Peyer's patch (tissue), 4 donors: ENCODE measurements at places on chromosomes 11 and 22.

GRCh38 chr22:26436903-26437515 is 7.9 kb downstream of the ASPHD2 start:
- no peak for DNase-seq

GRCh38 chr22:25025491-25026400 is 73.2 kb downstream of the KIAA1671 start:
- no peak for DNase-seq

DNA sequence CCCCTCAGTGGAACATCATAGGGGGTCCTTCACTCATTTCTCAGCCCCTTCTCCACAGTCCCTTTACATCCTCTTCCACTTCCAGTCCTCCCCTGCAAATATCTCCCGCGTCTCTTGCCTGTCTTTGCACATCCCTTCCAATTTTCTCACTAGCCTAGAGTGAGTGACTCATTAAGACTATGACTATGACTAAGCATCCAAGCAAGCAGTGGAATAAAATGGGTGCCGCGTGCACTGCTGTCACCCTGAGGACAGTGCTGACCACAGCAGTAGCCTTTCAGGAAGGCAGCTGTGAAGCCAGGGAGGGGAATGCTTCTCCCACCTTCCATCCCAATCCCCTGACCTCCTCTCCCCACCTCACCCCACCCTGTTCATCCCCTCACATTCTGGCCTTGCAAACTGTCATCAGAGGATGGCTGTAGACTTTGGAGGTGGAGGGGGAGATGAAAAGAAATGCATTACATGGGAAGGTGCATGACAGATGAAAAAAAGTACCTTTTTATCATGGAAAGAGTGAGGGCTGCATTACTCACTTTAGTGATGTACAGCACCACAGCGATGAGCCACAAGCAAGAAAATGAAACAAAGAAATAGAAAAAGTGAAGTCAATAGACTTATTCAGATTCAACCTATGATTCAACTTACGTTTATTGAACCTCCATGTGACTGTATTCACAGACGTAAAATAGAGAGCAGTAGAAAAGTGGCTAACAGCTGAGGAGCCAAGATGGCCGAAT is 948.2 kb downstream of the NTM start:
- DNase-seq = no peak

DNA sequence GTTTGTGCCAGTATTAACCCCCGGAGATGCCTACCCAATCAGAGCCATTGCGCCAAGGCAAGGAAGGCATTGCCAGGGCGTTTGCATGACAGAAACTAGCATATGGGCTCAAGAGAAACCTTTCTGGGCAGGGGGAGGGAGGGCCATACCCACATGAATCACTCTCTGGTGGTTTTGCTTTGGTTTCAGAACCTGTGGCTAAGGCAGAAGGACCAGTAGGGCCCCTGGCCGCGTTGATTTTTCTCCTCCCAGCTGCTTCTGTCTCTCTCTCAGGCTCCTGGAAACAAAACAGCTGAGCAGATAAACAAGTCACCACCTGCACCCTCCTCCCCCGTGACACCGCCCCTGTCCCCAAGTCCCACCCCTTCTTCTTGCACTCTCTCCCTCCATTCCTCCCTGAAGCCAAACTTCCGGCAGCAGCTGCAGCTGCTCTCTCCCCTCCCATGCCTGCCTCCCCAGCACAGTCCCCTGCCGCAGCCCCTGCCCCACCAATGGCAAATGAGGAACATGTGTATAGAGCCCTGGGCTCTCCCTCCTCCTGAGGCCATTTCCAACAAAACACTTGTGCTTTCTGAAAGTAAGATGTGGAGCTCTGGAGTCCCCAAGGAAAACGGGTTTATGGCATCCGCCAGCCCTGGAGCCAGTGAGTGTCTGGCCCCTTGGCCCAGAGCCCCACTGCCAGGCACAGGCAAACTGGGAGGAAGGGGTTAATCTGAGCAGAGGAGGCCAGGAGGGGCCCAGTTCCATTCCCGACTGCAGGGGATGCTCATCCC is 39.0 kb upstream of the ADA2 start:
- peak; percentile 90 for DNase-seq

DNA sequence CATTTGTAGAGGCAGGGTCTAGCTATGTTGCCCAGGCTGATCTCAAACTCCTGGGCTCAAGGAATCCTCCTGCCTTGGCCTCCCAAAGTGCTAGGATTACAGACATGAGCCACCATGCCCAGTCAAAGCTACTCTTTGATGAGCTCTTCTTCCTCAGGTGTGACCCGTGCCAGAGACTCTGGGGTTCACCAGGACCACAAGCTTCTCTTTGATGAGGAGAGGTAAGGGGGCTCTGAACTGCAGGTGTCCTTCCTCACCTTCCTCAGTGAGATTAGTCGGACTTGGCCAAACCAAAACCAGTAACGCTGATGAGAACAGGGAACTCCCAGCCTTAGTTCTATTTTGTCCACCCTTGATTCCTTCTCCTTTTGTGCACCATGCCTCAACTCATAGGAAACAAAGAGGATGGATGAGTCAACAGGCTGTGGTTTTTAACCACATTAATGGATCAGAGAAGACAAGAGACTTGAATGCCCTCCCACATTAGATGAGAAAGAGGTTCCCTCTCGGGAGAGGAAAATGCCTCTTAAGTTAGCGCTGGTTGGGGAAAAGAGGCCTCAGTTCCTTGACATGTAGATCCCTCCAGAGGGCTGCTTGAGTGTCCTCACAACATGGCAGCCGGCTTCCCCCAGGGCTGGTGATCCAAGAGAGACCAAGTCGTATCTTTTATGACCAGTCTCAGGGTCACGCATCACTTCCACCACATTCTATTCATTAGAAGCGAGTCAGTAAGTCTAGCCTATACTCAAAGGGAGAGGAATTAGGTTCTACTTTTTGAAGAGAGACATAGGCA is 25.7 kb upstream of the CTR9 start:
- no peak for DNase-seq

DNA sequence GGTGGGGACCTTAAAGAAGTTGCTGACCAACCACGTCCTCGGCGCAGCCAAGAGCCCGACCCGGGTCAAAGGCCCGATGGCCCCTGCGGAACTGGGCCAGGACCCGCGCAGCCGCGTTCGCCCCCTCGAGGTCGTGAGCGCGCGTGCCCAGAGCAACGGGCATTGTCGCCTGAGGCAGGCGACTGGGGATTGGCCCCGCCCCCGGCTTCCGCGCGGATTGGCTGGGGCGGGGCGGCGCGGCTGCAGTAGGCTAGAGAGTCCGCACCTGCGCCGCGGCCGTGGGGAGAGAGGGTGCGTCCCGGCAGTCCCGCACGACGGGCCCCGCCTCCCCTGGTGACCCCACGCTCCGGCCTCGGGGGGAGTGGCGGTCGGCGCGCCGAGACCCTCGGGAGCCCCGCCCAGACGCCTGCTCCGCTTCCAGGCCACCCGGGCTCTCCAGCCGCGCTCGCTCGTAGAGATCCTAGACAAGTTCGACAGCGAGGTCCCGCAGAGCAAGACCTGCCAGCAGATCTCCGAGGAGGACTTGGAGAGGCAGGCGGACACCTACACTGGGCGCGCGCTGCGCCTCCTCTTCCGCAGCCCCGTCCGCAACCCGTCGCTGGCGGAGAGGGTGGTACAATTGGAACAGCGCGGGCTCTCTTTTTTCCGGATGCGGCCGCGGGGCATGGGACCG is 8.3 kb upstream of the PPIL2 start:
- peak; percentile 89 for DNase-seq

- DNase-seq = no peak
Observed at GRCh38 chr11:67370351-67371076, 2.9 kb downstream of the CLCF1 start.

DNA sequence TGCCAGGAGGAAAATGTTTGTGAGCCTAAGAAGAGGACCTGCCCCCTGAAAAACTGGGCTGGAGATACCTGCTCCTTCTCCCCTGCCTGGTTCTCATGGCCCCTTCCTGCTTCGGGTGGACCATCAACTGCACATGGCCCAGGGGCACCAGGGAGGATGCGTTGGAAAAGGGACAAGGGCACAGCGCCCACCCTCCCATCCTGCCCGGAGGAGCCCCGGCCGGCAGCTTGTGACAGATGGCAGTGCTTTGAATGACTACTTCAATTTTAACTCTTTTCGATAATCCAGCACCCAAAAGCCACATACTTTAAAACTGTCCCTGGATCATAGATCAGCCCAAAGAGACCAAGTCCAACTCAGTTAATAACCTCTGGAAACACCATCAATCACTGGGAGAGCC is 135.8 kb upstream of the NECTIN1 start:
- DNase-seq = no peak

DNA sequence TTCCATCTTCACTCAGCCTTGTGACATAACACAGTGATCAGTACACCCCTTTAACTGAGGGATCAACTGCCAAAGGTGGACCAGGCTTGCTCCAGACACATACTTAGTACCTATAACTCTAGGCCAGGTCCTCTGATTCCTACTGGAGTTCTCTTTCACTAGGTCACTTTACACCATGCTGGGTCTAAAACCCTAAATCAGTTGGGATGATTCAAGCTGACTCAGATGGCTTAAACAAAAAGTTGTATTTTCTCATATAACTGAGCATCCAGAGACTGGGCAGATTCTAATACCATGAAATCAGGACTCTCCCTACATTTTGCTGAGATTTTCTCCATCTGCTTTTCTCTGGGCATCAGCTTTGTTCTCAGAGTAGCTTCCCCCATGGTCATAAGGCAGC is 26.0 kb upstream of the FLI1 start:
- no peak for DNase-seq

GRCh38 chr11:83363312-83363711 is 77.1 kb upstream of the CCDC90B start:
- no peak for DNase-seq

- no peak for DNase-seq
Observed at GRCh38 chr11:78643676-78644056, 69.0 kb upstream of the NARS2 start.

- DNase-seq = no peak
Observed at GRCh38 chr11:86301742-86302091, 323 bp upstream of the HIKESHI start.

GRCh38 chr11:102309621-102310541 is 7.4 kb upstream of the BIRC3 start:
- DNase-seq = no peak

GRCh38 chr22:40334060-40334459 is 12.2 kb upstream of the ADSL start:
- DNase-seq = no peak

DNA sequence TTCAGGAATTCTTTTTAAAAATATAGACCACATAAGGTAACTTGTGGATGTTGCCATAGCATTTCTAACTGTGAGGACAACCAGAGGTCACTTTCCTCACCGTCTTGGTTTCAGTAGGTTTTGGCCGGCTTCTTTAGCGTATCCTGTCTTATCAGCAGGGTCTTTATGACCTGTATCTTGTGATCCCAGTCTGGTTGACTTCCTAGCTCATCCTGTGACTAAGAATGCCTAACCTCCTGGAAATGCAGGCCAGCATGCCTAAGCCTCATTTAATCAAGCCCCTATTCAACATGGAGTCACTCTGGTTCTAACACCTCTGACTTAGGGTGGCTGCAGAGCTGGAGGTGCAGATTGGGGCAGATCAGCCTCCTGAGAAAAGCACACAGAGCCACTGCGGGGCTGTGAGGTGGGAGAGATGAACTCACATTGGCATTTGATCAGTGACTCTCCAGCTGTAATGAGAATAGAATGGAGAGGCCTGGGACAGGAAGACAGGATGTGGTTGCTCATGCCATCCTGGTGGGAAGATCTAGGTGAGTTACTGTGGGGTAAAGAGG is 41.1 kb upstream of the TOP3B start:
- no peak for DNase-seq

- DNase-seq = no peak
Observed at GRCh38 chr11:1163911-1164735, 6.4 kb downstream of the MUC5AC start.

DNA sequence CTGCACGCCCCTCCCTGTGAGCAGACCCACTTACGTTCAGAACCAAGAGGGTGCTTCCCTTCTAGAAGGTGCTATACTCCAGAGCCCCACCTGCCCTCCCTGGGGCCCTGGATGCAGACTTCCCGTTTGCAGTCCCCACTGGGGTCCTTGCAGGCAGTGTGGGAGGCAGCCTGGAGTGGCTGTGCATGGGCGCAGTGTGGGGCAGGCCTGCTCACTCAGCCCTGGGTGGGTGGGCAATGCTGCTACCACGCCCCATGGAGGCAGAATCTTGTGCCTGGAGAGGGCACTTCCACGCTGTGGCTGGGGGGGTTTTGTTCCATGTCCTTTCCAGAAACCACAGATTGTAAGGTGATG is 116.2 kb downstream of the KCNQ1OT1 start:
- DNase-seq = no peak

DNA sequence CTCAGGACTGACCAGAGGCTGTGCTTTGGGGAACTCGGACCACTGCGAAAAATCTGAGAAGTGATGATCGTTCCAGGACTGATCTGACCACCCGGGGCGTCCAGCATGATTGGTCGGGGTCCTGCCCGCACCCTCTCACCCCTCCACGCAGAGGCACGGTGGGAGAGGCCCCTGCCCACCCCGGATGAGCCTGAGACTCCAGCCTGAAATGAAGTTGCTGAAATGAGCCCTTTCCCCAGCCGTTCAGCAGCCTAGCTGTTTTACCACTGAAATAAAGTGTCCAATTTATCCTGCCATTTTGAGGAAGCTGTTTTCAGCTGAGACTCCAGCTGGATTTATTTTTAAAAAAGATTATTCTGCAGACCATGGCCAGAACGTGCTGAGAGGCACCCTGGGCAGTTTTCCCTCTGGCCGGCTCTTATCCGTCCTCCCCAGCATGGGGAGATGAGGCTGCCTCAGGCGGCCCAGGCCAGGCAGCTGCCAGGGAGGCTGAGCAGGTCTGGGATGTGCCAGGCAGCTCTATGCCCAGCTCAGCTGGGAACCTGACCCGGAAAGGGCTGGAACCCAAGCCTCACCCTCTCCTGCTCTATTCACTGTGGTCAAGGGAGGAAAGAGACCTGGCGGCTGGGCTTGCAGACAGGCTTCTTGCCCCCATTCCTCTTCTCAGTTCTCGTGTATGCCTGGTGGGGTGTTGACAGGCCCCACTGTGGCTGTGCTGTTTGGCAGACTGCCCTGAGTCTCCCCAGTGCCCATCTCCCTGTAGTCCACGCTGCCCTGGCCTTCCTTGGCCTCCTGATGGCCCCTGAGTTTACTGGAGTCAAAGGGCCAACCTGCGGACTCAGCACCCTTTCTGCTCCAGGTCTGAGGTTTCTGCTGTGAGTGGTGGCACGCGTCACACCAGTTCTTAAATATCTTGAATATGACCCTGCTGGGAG is 161.0 kb upstream of the B3GAT1 start:
- DNase-seq = no peak

DNA sequence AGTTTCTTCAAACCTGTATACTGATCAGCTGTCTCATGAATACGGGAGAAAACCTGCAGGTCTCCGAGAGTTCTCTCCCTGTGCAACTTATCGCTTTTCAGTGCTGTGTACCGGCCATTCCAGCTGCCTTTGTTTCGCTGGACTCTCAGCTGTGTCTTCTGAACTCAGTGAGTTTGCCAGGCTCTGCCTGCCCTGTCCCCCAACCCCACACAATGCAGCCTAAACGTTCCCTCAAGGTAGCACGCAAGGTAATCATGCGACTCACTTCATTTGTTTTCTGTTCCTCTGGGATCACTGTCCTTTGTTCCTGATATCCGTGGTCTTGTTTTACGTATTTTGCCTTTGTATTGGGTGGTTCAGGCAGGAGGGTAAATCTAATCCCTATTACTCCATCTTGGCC is 13.5 kb downstream of the RBM7 start:
- DNase-seq = no peak
